ENCODE measurements at places on chromosomes 12 and 14.
A peak's percentile ranks its signal among the peaks of the same experiment; 100 is the strongest.

- DNase-seq, result no peak
These were observed 146.8 kb upstream of the LRIG3 start for GRCh38 chr12:59067083-59067482.

GRCh38 chr12:129579879-129580278 lies 323.9 kb downstream of the TMEM132D start:
- no peak for DNase-seq

DNA sequence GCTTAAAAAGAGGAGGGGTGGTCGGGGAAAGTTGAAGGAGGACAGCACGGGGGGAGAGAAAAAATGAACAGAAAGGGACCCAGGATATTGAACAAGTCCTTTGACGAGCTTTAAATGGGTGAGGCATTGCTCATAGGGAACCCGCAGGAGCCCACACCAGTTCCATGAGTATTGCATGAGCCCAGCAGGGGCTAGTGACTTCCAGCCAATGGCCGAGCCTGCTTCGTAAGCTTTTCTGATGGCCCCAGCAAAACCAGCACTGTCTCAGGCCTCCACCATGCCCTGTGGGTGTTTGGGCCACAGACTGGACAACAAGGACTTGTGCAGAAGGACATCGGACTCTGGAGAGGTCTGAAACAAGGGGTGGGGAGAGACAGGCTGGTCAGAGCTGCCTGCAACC lies 109.5 kb downstream of the ZFP36L1 start:
- DNase-seq, result no peak

GRCh38 chr12:51695241-51696010 lies 104.4 kb downstream of the SCN8A start:
- no peak for DNase-seq

GRCh38 chr14:90263748-90264449 lies 7.5 kb downstream of the PSMC1 start:
- DNase-seq, result no peak

DNA sequence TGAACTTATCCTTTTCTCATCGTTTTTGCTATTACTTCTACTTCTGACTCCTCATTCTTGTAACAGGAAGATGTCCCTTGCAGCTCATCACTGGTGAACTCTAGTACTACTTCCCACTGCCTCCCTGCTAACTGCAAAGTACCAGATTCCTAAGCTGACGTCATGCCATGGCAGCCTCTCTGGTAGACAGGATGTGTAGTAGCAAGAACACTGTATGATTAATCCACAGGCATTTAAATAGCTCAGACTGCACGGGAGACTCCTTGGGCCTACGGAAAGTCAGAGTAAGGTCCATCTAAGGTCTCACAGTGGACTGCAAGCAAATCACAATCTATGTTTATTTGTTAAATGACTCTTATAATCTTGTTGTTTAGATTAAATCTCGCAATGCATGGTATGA lies 43.5 kb downstream of the DNAI7 start:
- no peak for DNase-seq

DNA sequence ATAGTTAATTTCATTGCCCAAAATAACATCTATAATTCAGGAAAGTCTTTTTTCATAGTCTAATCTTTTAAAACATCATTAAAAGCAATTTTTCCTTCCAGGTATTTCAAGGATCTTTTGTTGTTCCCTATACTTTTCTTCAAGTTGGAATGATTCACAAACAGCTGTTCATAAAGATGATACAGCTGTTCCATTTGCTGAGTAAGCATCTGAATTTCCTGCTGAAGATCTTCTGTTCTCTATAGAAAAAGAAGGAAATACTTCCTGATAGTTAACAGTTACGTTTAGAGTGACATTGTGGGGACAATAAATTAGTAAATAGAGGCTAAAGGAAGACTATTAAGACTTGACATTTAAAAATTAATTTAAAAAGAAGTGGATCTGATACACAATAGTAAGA lies 30.3 kb upstream of the ESR2 start:
- DNase-seq, result no peak

DNA sequence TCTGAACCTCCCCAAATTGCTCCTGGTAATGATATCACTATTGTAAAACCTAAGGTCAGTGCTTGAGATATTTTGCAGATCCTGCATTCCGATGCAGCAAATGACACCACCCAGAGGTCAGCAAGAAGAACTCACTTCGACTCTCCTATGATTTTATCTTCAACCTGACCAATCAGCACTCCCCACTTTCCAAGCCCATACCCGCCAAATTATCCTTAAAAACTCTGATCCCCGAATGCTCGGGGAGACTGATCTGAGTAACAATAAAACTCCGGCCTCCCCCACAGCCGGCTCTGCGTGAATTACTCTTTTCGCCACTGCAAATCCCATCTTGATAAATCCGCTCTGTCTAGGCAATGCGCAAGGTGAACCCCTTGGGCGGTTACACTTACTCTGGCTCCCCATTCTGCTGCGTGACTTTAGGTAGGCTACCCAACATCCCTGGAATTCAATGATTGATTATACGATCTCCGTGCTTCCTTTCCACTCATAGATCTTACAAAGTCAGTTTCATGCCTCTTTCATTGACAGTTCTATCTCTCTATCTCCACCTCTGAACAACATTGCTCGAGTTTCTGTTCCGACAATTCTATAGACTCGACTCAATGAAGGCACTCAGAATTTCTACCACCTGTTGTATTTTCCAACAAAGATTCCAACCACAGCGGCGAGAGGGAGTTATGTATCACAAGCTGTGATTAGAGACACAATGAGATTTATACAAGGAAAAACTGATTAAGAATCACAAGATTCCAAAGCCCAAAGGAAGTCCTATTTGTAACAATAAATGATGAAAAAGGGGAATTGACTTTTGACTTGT lies 939 bp downstream of the NPC2 start:
- no peak for DNase-seq

- DNase-seq, result no peak
These were observed 62.1 kb upstream of the MAP1LC3B2 start for GRCh38 chr12:116497051-116497591.

DNA sequence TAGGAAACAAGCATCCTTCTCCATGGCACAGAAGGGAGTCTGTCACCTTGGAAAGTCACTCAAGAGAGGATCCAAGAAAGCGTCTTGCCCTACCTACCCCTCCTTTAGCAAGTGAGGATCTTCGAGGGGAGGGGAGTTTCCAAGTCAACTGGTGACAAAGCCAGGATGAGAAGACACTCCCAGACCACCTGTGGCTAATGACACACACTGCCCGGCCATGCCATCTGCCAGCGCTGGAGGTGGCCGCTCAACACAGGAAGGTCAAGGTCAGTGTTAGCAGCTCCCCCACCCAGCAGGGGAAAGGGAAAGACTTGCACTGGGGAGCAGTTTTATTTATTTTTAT lies 41.3 kb downstream of the ELK3 start:
- no peak for DNase-seq

DNA sequence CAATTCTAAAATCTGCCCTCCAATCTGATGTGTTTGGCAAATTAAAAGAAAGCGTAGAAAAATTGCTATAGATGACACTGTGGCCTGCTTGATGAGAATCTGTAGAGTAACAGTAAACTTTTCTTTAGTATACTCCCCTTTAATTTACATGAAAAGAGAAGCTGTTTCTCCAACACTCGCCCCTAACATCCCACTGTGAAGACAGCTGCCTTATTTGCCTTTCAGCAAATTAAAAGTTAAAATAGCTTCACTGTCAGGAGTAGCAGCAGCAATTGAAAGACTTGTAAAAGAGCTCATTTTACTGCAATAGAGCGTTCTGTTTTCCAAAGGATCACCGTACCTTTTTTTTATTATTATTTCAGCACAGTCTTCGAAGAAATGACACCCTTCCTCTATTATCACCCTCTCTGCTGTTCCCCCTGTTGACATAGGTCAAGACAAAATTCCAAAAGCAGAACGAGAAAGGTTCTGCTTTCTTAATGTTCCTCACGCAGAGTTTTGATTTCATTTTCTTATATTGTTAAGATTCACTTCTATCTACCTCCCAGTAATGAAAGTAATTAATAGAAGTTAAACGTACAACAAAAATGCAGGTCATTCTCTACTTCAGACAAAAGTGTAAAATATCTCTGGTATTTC lies 153.5 kb upstream of the USP15 start:
- DNase-seq, result no peak

DNA sequence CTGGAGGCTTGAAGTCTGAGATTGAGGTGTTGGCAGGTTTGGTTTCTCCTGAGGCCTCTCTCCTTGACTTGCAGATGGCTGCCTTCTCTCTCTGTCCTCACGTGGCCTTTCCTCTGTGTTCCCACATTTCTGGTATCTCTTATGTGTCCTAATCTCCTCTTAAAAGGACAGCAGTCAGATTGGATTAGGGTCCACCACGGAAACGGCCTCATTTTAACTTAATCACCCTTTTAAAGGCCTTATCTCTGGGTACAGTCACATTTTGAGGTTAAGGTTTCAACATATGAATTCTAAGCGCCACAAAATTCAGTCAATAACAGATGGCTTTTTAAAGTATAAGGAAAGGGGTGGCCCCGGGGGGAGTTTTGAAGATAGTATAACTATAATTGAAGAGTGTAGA lies 33.5 kb downstream of the UNC79 start:
- DNase-seq, result no peak

DNA sequence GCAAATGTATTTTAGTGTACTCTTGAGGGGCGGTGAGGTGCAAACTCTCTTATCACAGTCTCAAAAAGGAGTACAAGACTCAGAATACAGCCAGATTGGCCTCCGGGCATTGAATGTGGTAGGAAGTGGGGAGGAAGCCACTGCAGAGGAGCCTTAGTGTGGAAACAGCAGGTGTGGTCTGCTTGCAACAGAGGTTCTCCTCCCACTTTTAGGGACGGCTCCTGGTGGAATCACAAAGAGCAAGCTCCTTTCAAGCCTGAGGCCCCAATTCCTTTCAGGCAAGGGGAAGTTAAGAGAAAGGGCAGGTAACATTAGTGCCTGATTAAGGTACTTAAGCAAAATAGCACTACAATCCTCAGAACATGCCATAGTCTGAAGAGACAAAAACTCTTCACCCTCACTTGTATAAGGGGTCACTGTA lies 23.7 kb upstream of the SLC2A3 start:
- DNase-seq, result peak; percentile 43

DNA sequence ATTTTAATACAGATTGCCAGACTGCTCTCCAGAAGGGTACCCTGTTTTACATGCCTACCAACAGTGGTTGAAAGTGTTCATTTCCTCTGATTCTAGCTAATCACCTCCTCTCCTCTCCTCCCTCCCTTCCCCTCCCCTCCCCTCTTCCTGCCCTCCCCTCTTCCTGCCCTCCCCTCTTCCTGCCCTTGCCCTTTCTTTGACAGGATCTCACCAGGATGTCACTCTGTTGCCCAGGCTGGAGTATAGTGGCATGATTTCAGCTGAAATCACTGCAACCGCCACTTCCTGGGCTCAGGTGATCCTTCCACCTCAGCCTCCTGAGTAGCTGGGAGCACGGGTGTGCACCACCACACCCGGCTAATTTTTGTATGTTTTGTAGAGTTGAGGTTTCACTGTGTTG lies 24.7 kb downstream of the APAF1 start:
- DNase-seq, result no peak
